Neural crest cell (in vitro differentiated cells): ENCODE measurements at places on chromosomes 7 and 10. TPM values are rescaled to one million over a fixed set of nuclear protein-coding genes. Genes with fewer than 3 reads are reported as not detected.

DNA sequence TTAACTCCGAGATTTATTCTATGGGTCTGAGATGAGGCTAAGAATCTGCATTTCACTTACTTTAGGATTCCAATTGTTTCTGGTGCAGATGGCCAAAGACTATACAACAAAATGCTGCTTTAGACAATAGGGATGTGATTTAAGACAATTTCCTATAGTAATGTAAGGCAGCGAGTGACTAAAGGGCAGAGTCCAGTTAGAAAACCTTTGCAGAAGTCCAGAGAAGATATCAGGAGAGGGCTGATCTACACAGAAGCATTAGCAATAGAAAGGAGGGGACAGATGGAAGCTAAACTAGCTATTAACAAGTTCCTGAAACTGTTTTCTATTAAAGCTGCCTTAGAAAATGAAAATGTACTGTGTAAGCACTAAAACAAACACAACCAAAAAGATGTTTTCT lies 398.9 kb downstream of the DGKB start:
- DNase-seq, result no peak

DNA sequence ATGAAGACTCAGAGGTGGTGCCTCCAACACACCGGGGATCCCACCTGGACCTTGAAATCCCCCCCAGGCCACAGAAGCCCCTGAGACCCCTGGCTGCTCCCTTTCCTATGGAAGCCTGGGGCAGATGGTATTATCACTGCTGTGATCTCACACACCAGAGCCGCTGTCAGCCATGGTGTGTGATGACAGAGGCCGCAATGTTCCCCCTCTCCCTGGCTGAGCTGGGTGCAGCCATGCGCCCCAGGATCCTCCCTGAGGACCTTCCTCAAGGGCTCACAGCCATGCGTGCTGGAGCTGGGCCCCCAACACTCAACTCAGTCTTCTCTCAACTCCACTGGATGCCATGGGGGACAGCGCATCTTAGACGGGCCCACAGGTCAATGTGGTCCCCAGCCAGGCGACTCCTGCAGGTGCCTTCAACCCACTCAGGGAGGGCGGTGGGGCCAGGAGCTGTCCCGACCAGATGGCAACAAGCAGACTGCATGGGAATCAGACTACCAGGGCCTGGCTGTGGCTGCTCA lies 44.9 kb downstream of the VIPR2 start:
- DNase-seq, result no peak

DNA sequence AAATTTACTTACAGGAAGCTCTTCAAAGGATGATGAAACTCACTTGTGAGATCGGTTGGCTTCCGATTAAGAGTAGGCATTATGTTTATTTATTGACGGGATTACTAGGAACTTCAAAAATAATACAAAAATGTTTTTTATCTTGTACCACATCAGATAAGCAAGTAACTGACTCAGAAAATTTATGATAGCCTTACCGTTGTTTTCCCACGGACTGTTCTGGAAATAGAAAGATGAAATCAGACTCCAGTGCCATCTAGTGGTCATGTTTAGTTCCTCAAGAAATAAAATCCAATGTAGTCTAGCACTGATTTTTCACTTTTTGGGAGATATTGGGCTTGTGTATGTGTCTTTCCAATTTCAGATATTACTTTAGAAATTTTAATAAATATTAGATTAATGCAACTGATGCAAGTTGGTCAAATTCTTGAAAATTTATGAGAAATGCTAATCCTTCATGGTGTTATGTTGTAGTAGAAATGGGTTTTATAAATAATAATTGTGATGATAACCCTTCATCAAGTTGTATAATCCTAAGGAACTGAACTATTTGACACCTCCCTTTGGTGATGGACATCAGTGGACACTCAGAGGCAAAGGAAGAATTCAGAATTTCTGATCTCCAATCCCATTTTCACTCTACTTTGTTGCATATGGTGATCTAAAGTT lies 168.8 kb downstream of the TMEM26 start:
- no peak for DNase-seq

GRCh38 chr10:7411671-7412128 lies 866 bp upstream of the SFMBT2 start:
- no peak for DNase-seq

RRP12 gene
- 42.1 and 42.6 TPM in 2 replicates for total RNA-seq

FRA10AC1 gene
- 12.5 and 14.2 TPM in 2 replicates for total RNA-seq

PSMA2 gene
- total RNA-seq, result 128 and 130 TPM in 2 replicates

WEE2 gene
- not detected in 2 replicates for total RNA-seq

NPY4R2 gene
- not detected in 2 replicates for total RNA-seq
